ENCODE measurements at places on chromosomes 11 and 22.

GRCh38 chr22:50507421-50507990 is at the start of gene LMF2:
Gene LMF2 (minus strand): TSS chr22:50507702. CDS start chr22:50507675, 27 bp downstream.
- peak; percentile 70 for DNase-seq

- no peak for DNase-seq
Observed at GRCh38 chr11:78752494-78752893, 177.8 kb upstream of the NARS2 start.

- DNase-seq = no peak
Observed at GRCh38 chr11:114033572-114033971, 25.9 kb upstream of the ZBTB16 start.

- DNase-seq = no peak
Observed at GRCh38 chr11:104490182-104490581, 326.2 kb upstream of the PDGFD start.

- DNase-seq = no peak
Observed at GRCh38 chr22:37218771-37219411, 6.6 kb upstream of the SSTR3 start.

DNA sequence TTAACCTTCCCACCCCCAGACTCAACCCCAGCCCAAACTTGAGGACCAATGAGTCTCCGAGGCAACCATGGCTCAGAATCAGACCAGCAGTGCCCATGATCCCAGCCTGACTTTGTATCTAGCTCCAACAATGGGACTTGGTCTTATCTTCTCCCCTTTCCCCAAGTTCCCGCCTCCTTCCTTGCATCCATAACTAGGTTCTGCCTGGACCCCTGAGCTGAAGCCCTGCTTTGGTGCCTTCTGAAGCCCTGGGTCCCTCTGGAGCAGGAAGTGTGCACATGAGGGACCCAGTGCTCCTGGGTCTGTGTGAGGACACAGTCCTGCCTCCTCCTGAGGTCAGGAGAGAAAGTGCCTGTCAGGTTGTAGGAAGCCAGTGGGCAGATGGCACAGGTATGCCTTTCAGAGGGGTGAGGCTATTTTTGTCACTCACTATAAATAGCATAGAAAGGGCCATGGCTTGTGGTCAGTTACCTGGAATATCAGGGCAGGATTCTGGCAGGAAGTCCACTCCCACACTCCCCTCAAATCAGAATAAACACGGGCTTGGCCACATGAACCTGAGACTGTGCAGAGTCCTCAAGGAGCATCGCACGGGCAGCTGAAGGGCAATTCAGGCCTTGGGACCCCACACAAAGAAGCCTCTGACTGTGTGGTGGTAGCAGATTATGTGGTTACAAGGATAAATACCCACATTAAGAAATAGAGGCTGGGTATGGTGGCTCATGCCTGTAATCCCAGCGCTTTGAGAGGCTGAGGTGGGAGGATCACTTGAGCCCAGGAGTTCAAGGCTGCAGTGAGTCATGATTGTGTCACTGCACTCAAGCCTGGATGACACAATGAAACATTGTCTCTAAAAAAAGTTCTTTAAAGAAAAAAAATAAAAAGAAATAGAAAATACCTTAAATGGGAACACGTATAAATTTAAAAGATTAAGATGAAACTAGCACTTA is 27.4 kb downstream of the RCN1 start:
- peak; percentile 86 for DNase-seq

DNA sequence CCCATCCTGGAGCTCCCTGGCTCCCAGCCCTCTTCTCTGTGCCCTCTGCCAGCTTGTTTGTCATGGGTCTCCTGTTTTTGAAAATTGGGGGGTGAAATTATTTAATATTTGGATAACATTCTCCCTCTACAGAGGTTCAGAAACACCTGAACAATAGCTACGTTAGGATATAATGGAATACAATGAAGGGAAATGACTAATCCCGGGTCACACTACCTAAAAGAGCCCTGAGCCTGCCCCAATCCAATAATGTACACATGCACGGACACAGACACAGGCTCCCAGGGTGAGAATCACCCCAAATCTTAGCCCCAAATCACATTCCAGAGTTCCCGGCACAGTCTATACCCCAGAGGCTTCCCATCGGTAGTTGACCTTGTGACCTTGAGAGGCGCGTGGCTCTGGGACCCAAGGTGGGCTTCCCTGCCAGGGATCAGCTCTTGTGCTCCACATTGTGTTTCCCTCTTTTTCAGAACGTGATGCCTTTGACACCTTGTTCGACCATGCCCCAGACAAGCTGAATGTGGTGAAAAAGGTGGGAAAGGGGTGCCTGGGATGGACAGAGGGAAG is 135.5 kb downstream of the PARVA start:
- no peak for DNase-seq

GRCh38 chr11:44927174-44927661 is 23.5 kb downstream of the TP53I11 start:
- peak; percentile 72 for DNase-seq

DNA sequence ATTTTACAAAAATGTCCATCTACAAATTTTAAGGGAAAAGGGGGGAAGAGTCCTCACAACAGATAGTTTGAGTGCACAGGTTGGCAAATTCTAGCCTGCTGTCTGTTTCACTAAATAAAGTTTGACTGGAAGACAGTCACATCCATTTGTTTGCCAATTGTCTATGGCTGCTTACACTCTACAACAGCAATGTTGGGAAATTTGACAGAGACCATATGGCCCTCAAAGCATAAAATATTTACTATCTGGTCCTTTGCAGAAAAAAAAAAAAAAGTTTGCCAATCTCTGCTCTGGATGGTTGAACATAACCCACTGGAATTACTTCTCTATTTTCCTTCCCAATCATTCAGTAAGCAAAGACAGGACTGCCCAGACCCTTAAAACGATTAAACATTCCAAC is 88.2 kb downstream of the FCHSD2 start:
- DNase-seq = no peak

- peak; percentile 46 for DNase-seq
Observed at GRCh38 chr11:59556115-59556916, 45.0 kb downstream of the OR4D9 start.

DNA sequence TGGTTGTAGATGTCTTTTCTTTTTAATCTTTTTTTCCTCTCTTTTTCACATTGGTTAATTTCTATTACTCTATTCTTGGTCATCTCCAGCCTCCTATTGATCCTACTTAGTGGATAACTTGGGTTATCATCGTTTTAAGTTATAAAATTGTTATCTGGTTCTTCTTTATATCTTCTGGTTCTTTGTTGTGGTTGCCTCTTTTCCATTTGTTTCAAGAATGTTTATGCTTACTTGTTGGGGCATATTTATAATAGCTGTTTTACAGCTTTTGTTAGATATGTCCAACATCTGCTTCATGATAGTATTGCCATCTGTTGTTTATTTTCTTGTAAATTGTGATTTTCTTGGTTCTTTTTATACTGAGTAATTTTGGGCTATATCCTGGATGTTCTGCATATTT is 1429.6 kb downstream of the TBC1D22A start:
- no peak for DNase-seq

GRCh38 chr11:5809122-5809519 is 397 bp downstream of the OR52N2 start:
- DNase-seq = peak; percentile 4

GRCh38 chr11:91124363-91124762 is 901.5 kb upstream of the CHORDC1 start:
- no peak for DNase-seq

DNA sequence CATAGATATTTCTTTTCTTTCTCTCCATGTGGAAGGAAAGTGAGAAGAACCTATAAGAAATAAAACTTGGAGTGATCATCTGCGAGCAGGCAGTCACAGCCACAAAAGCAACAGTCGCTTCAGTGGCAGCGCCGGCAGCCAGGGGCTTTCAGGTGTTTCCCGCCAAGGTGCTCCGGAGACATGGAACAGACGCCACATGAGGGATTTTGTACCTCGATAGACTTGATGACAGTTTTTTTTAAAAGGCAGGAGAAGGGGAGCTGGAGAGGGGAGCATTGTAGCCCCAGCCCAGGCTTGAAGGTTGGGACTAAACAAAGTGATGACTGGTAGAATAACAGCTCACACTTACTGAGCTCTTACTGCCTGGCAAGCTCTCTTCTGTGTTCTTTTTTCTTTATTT is 471.4 kb upstream of the B3GAT1 start:
- DNase-seq = no peak

GRCh38 chr11:28877340-28877739 is 769.2 kb downstream of the METTL15 start:
- no peak for DNase-seq

All from SW480 (cell line).